ENCODE measurements at places on chromosomes 12 and 14.

- DNase-seq: no peak
Measured at GRCh38 chr14:22375321-22375930, 213.6 kb downstream of the DAD1 start.

- no peak for DNase-seq
Measured at GRCh38 chr14:76964695-76965094, 63.8 kb downstream of the IRF2BPL start.

GRCh38 chr12:19130224-19131024, 891 bp downstream of the PLEKHA5 start:
- DNase-seq: no peak

GRCh38 chr12:2999265-2999841, 40.2 kb downstream of the TEAD4 start:
- no peak for DNase-seq

GRCh38 chr12:43824207-43824775, 11.6 kb upstream of the TMEM117 start:
- no peak for DNase-seq

- no peak for DNase-seq
Measured at GRCh38 chr12:31343139-31343538, 17.2 kb upstream of the SINHCAF start.

DNA sequence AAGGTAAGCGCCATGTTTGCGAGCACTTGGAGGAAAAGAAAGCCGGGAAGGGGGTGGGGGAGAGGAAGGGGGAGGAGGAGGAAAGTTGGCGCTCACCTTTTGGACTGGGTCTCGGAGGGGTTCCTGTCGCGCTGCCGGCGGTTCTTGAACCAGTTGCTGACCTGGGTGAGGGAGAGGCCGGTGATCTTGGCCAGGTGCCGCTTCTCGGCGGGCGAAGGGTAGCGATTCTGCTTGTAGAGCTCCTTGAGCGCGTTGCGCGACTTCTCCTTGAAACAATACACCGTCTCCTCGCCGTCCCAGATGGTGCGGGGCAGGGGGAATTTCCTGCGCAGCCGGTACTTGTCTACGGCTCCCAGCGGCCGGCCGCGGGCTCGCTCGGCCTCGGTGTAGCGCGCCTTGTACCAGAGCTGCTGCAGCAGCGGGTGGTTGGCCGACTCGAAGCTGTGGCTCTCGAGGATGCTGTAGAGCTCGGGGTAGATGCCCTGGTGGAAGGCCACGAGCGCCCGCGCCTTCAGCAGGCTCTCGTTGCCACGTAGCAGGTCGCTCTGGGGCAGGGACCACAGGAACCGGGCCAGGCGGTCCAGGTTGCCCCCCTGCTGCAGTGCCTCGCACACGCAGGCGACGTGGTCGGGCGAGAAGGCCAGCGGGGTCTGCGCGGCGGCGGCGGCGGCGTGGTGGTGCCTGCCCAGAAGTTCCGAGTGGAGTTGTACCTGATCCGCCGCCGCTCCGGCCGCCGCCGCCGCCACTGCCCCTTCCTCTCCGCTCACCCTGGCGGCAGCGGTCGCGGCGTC, 840 bp downstream of the SIX4 start:
- no peak for DNase-seq

- no peak for DNase-seq
Measured at GRCh38 chr14:62002642-62003041, 240.4 kb downstream of the SNAPC1 start.

DNA sequence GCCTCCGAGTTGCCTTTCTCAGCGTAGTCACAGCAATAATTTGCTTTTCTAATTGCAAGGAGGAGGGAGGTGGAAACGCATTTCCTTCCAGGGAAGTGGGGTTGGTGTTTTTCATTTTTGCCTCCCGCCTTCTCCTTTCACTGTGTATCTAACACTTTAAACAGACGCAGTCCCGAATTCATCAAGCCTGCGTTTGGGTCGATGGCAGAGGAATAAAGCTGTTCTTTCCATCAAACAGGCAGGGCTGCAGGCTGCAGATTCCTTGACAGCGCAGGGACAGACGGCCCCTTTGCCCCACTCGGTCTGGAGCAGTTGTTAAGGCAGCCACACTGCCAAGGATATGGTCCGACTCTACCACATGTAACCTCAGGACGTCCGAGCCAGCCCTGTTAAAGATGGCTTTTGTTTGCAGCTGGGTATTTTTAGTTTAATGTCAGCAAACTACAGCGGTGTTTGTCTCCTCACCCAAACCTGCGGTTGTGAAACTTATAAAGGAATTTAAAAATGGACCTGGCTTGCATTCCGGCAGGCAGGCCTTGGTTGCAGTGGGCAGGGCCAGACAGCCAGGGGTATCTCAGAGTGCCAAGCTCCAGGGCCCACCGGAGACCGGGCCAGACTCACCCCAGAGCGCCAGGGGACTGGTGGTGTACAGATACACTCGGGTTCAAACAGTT, 2.1 kb downstream of the CHST11 start:
- no peak for DNase-seq

GRCh38 chr12:11826574-11826973, 177.1 kb downstream of the ETV6 start:
- DNase-seq: no peak

GRCh38 chr14:20667957-20668356, 16.4 kb upstream of the RNASE4 start:
- no peak for DNase-seq

DNA sequence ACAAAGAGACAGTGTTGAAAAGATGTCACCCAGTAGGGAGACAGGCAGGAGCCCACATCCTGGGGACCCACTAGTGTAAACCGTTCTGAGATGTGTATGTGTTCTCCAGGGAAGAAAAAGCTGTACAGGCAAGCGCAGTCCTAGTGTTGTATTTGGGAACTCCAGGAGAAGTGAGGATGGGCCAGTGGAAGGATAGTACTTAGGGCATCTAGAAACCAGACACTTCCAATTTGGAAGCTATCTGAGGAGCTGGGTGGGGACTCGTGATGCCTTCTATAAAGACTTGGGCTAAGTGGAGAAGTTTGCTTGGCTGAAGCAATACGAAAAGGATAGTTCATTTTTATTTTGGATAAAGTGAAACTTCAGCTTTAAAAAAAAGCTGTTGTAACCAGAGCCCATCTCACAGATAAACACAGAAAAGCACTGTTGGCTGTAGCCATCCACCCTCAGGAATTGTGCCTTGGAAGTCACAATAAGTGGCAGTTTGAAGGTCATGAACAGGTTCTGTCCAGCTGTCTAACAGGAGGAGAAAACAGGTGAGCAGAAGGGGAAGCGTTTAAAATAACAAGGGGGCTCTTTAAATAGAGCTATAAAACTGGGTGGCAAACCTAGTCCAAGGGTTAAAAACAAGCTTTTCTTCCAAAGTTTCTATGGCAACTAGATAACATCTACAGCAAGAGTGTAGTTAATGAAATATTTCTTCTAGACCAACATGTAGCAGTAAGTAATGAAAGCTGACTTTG, 108.0 kb upstream of the ARHGAP5 start:
- no peak for DNase-seq

DNA sequence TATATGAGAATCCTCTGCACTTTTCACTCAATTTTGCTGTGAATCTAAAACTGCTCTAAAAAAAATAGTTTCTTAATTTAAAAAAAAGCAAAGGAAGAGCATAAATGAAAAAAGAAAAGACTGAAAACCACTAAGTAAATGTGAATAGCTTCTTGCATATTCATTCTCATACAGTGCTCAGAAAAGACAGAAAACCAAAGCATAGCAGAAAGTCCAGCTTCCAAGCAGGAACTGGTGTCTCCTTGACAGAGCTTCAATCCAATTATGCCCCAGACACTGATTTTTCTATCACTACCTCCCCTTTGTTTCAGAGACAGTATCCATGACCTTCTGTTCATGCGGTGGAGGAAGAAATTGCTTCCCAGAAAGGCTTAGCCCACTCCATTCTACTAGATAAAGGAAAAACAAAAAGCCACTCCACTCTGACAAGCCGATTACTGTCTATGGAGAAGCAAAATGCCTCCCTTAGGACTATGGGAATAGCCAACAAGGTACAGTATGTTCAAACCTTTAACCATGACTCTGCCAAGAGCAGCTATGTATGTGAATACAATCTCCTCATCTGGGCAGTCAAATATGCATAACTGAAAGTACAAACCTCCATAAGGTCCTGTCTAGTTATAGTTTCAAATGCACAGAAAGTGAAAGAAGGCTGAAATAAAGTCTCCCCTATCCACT, 40.6 kb downstream of the ATF7 start:
- no peak for DNase-seq

All from fibroblast of skin of left biceps (primary cell).